ENCODE measurements at places on chromosomes 6 and 20.

DNA sequence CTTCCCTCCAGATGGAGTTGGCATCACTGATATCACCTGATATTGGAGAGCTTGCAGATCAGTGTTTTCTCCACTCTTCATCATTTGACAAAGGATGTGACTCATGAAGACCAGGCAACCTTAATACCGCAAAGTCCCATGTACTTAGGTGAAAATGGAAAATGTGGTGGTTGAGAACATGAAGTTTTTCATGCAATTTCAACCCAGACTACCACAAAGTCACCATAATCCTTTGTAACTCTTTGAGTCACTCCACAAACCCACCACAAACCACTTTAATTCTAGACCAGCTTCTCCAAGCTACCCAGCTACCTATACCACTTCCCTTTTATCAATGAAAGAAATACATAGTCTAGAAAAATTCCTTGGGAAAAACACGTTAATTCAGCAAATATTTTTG lies 7.1 kb downstream of the NHLRC1 start:
- DNase-seq = peak; percentile 10

DNA sequence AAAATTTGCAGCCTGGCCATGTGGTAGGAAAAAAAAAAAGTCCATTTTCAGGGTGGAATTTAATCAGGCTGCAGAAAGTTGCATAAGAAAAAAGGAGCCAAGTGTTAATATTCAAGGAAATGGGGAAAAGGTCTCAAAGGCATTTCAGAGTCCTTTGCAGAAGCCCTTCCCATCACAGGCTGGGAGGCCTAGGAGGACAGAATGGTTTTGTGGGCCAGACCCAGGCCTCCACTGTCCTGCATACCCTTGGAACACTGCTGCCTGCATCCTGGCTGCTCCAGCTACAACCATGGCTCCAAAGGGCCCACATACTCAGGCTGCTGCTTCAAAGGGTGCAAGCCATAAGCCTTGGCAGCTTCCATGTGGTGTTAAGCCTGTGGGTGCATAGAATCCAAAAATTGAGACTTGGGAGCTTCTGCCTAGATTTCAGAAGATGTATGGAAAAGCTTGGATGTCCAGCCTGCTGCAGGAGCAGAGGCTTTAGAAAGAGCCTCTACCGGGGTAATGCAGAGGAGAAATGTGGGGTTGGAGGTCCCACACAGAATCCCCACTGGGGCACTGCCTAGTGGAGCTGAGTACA lies 239.0 kb upstream of the STXBP5 start:
- DNase-seq = no peak

GRCh38 chr20:61303217-61303616 lies 51.2 kb downstream of the CDH4 start:
- no peak for DNase-seq

- no peak for DNase-seq
Observed at GRCh38 chr6:109925075-109925474, 53.0 kb upstream of the GPR6 start.

- no peak for DNase-seq
Observed at GRCh38 chr20:55561259-55561658, 444.1 kb downstream of the CBLN4 start.

DNA sequence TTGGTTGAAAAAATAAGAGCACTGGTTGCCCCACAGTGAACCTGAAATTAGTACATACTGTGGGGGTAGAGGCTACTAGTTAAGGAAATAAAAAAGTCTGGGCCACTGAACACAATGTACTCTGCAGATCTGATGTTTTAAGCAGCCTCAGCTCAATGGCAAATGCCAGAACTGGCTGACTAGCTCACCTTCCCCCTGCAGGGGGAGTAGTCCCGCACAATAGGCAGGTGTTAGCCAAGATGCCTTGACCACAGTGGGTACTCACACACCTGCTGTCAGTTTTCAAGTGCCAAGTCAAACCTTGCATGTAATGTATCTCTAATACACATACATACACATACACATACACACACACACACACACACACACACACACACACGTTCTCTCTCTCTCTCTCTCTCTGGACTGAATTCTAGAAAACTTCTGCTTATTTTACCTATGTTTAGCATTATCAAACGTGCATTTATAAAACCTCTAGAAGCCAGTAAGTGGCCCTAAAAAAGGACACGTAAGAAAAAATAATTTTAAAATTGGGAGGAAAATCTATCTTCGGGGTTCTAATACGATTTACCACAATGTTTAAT lies 36.1 kb downstream of the GMDS start:
- peak; percentile 55 for DNase-seq
